Thymus (tissue), 14 donors: ENCODE measurements at places on chromosomes 11 and 22. TPM values are rescaled to one million over a fixed set of nuclear protein-coding genes. Genes with fewer than 3 reads are reported as not detected.

DNA sequence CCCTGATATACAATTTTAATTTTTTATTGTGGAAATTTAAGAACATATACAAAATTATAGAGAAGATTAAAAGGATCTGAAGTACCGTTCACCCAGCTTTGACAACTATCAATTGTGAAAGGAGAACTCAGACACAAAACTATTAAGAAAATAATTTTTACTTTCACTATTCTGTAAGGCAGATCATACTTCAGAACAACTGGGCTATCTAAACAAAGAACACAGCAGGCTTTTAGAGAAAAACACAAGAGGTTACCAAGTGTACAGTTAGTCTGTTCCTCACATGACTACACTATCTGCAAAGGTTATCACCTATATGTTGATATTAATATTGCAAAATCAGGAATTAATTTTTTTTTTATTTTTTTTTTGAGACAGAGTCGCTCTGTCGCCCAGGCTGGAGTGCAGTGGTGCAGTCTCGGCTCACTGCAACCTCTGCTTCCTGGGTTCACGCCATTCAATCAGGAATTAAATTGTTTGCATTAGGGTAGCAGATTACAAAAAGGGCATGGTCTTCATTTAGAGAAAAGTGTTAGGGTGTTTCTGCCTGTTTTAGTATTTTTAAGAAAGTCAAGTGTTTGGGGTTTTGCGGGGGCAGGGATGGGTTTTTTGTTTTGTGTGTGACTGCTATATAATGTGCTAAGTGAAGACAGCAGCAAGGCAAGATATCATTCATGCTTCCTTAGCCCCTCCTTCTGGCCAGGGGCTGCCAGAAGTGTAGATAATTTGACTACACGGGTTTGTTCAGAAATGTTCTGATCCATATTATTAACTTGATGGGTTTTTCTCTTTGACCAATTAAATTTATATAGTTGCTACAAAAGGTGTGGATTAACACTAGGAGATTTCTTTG lies 27.6 kb upstream of the SIK2 start:
- DNase-seq, result no peak

GRCh38 chr11:79672786-79673185 lies 232.0 kb upstream of the TENM4 start:
- no peak for DNase-seq

DNA sequence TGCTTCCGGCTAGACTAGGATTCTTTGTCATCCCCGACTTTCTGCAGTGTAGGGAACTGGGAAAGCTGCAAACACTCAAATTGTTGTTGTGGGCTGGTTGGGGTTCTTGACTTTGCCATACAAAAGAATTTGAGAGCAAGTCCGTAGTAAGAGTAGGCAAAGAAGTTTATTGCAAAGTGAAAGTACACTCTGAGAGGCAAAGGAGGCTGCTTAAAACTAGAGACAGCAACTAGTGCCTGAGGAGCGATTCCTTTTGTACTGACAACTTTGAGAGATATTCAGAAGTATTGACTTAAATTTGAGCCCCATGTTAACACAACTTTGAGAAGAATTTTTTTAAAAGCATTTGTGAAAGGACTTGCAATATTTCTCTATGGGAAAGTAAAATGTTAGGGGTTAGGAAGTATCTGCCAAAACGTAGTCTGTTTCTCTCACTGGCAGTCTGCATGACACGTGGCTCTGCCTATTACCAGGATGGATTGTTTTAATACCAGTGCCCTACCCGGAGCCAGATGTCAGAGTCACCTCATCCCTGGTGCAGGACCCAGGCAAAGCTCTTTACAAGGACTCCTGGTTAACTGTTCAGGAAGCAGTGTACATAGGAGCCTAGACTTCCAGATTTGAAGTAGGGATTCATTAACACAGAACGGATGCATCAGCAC lies 85.0 kb upstream of the CLPB start:
- no peak for DNase-seq

GRCh38 chr11:128931066-128931465 lies 11.6 kb downstream of the TP53AIP1 start:
- no peak for DNase-seq

- no peak for DNase-seq
These were observed 74.5 kb upstream of the CSNK2A3 start for GRCh38 chr11:11427542-11427941.

The GDPD4 gene
- polyA plus RNA-seq, result 0.02 TPM

- DNase-seq, result no peak
These were observed 304.1 kb upstream of the PITPNB start for GRCh38 chr22:28222976-28223745.

GRCh38 chr22:19626666-19627065 lies 87.6 kb upstream of the SEPTIN5 start:
- DNase-seq, result no peak

- no peak for DNase-seq
These were observed 51.1 kb downstream of the USP35 start for GRCh38 chr11:78239781-78240180.

- DNase-seq, result no peak
These were observed 90.3 kb downstream of the TMPRSS5 start for GRCh38 chr11:113615773-113616172.

DNA sequence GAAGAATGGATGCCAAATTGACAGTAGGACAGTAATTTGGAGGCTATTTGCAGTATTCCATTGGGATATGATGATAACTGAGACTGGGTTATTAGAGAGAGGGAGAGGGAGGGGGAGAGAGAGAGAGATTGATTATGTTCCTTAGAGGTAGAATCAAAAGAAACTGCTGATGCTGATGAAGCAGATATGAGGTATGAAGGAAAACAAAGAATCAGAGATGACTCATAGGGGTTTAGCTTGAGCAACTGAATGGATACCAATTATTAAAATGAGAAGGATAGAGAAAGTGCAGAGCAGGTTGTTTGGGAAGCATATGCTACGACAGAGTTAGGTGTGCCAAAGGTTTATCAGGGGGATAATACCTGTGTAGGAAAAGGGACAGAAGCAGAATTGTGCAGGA lies 12.8 kb upstream of the NUCB2 start:
- DNase-seq, result no peak

DNA sequence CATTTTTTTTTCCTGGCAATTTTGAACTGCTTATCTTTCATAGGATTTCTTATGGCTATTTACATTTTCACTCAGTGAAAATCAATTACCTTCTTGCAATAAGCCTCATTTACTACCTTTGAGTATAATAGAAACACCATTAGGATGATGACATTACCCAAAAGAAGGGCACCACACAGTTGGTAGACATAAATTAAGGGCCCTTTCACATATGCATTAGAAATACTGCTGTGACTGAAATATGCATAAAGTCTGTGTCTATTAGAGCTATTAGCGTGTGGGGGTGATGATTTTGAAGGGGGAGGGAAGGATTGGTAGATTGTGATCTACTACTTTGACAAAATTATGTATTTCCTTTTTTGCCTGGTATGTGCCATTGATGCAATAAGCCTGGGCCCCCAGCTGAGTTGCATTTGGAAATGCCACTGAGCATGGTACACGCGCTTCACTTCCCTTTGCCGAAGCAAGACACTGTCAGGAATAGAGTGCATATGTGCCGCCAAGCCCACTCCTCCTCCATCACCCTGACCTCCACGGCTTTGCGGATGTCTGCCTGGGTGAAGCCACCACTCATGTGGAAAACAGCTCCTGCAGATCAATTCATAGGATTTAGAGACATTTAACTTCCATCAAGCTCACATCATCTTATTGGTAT lies 339.3 kb downstream of the DCDC1 start:
- DNase-seq, result no peak

DNA sequence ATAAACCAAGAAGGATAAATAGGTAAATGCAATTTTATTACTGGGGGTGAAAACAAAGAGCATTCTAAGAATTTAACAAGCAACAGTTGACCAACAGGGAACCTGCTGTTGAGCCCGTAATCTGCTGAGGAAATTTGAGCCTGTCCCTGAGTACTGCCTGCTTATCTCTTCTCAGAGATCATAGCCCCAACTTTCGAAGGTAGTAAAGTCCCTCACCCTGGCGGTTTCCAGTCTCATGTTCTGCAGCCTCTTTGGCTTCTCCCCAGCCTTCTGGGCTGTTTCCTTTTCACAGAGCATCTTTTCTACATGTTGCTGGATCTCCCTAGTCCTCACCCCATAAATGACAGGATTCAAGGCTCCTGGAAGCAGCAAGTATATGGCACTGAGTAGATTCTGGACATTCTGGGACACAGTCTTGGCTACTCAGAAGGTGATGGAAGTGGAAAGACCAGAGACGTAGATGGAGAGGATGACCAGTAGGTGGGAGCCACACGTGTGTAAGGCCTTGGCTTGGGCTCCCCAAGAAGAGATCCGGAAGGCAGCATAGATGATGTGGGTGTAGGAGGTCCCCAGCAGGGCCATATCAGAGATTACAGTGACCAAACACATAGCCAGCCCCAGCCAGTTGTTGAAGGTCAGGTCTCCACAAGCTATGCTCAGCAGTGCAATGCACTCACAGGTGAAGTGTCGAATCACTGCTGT lies 51.6 kb downstream of the RRM1 start:
- no peak for DNase-seq

DNA sequence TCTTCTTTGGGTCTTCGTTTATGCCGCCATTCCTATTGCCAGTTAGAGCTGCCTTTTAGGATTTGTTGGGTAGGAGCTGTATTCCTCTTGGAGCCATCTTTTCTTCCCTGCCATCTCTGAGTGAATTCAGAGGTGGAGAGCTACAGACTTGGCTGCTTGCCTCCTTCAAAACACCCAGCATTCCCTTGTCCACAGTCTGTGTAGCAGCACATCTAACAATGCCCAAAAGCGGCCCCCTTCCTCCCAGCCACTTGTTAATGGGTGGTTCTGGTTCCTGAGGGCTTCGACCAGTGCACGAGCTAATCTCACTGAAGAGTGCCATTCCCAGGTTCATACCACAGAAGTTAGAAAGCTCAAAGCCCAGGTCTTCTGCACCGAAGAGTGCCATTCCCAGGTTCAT lies 37.7 kb downstream of the MARK2 start:
- no peak for DNase-seq

GRCh38 chr11:11604370-11604990 lies 17.3 kb downstream of the GALNT18 start:
- DNase-seq, result no peak

GRCh38 chr11:114088836-114089235 lies 29.3 kb downstream of the ZBTB16 start:
- DNase-seq, result no peak

- no peak for DNase-seq
These were observed 260.6 kb downstream of the SOX6 start for GRCh38 chr11:16095756-16096155.

DNA sequence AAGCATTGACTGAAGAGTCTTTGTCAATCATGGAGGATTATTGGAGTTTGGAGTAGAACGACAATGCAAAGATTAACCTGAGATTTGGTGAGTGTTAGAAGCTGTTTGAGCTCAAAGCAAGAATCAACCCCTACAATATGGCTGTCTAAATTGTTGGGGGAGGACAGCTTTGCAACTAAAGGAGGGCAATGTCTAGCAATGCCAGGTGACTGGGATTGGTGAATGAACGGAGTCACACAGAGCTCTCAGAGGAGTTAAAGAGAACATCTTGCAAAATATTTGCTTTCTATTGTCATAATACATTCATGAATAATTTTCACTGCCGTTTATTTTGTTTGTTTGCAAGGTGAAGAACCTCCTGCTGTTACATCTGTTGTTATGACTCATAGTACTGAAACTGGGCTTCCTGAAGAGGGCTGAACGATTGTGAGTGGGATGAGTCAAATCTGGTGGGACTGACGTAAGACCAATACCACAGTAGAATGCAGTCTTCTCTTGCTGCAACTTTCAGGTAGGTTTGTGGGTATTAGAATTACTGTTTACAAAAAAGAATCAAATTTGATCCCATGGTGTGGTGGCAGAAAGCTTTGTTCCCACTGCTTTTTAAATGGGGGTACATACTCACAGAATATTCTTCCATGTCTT lies 281.9 kb downstream of the CADM1 start:
- DNase-seq, result no peak

The BRSK2 gene
- polyA plus RNA-seq, result 1.1 TPM

The IRF7 gene
- polyA plus RNA-seq, result 102 TPM

The KLHL35 gene
- 1.0 TPM for polyA plus RNA-seq

- no peak for DNase-seq
These were observed 28.8 kb downstream of the PLAAT5 start for GRCh38 chr11:63462137-63462536.

DNA sequence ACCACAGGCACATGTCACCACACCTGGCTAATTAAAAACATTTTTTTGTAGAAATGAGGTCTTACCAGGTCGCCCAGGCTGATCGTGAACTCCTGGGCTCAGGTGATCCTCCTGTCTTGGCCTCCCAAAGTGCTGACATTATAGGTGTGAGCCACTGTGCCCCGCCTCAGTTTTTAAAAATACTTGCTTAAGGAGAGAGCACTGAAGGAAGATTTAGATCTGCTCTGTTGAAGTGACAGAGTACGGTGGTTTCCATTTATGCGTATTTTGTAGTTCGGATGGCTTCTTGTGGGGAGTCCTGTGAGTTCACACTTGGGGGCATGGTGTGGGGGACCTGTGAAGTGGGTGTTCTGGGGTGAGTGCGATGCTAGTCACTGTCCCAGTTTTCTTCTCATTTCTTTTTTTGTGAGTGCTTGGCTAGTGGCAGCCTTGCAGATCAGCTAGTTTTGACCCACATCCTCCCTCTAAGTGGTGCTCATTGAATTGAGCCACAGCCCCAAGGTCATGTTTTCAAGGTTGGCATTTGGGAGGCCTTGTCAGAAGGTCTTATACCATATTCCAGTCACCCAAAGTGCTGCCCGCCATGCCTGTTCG lies 31.5 kb downstream of the PTPRJ start:
- no peak for DNase-seq

DNA sequence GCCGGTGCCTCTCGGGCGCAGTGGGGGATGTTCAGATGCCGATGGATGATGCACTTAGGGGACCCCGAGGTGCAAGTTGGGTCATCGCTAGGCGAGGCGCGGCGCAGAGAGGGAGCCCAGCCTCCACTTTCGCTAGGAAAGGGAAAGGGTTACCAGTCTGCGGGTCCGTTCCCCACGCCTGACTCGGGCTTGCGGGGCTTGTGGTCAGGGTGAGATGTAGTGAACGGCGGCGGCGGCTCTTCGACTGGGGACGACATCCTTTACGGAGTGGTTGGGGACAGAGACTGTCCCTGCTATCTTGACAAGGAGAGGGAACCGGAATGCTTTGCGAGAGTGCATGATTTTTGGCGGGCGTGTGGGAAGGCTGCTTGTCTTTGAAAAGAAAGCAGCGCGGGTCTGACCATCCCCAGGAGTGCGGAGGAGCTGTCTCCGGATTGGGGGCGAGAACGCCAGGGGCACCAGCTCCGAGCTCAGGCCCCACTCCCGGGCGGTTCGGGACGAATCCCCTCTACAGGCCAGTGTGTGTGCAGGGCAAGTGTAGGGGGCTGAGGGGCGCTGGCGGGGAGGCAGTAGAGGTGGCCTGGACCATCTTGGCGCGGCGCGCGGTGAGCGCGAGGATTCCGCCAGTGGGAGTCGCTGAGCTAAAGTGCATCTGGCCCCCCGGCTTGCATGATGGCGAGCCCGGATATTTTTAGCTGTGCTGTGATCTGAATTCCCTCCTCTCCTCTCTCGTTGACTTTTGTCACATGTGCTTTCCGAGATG lies 1.1 kb downstream of the FAT3 start:
- DNase-seq, result no peak

- DNase-seq, result peak; percentile 21
These were observed 1.3 kb downstream of the BMAL1 start for GRCh38 chr11:13278609-13279486.
